ENCODE measurements at places on chromosomes 2 and 18. TPM values are rescaled to one million over a fixed set of nuclear protein-coding genes. Genes with fewer than 3 reads are reported as not detected.

- DNase-seq: no peak
Measured at GRCh38 chr2:231427116-231427515, 31.6 kb downstream of the B3GNT7 start.

DNA sequence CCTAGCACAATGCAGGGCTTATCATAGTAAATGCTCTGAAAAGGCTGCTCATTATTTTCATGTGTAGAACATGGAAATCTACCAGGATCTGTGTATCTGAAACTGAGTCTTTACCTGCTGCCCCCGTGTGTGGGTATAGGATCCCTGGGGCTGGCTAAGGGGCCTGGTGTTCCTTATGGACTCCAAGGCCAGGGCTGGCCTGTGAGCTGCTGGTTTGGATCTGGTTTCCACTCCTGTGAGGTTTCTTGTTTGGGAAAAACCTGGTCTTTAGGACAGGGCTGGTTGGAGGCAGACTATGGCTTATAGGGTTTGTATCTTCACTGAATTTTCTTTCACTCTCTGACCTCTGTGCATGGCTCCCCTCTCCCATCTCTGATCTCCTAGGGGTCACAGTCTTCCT, 80.8 kb downstream of the DYSF start:
- peak; percentile 22 for DNase-seq

The DOK6 gene
- 1.0 TPM for total RNA-seq

DNA sequence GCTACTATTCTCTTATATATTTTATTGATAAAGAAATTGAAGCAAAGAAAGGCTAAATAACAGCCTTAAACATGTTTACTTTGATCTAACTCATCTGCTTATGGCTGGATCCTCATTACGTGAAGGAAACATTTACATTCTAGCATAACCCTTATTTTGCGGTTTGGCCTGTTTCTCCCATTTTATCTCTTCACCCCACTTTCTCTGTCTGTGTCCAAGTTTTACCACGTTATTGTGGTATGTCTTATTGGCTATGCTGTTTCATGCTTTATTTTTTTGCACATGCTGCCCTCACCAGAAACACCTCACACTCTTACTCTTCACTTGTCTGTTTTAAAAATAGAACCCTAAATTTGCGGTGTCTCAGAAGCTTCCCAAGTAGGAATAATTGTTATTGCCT, 78.5 kb downstream of the RPIA start:
- no peak for DNase-seq

DNA sequence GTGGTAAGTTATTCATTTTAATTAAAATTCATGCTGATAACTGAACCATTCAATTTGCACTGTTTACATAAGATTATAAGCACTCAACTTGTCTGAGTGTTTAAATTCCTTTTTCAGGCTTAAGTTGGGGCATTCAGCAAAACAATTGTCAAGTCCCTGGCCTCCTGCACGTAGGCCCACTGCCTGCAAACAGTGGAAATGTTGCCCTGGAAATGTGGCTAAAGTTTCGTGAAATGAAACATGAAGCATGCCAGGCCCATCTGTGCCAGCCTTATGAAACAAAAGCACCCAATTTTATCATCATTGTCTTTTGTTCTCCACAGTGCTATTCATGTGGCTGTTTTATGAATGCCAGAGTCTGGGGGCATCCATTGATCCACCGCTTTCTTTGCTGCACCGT, 163.7 kb downstream of the PTGR3 start:
- DNase-seq: no peak

DNA sequence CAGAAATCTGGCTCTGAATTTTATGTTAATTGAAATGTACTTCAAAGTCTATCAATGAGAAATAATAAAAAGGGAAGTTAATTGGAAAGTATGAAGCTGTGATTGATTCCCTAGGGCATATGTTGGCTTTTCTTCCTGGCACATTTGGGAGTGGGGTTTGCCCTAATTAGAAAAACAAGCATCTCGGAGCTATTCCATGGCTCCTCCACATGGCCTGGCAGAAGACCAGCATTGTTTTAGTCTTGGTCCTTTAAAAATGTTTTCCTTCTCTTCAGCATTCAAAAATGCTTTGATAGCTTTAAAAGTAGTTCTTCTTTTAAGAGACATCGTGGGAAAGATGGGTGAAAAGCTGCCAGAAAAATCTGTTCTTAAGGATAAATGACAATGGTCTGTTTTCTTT, 445.5 kb upstream of the PKDCC start:
- no peak for DNase-seq

The TOGARAM2 gene
- total RNA-seq: 0.15 TPM

The LOXHD1 gene
- total RNA-seq: 1.6 TPM

GRCh38 chr2:83191316-83191715, 1267.8 kb downstream of the SUCLG1 start:
- no peak for DNase-seq

The GKN1 gene
- not detected for total RNA-seq

DNA sequence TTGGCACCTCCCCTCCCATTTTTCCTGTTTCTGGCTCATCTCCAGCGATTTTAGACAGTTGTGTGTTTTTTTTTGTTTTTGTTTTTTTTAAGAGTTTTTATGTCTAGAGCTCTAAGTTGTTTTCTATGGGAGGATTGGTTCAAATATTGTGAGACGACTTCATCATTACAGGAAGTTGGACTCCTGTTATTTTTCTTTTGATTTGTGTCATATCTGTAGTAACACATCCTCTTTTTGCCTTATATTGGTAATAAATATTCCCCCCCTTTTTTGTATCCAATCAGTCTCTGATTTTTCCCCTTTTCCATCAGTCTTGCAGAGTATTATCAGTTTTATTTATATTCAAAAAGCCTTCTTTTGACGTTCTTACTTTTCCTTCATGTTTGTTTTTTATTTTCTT, 89.0 kb downstream of the KIAA1328 start:
- no peak for DNase-seq

Data from breast epithelium (tissue), 4 donors.